ENCODE measurements at places on chromosomes 1 and 21. TPM values are rescaled to one million over a fixed set of nuclear protein-coding genes. Genes with fewer than 3 reads are reported as not detected.

The CHIA gene
- total RNA-seq, result not detected

The LRRIQ3 gene
- total RNA-seq, result 0.12 TPM

The RAB25 gene
- not detected for total RNA-seq

The AMY1C gene
- not detected for total RNA-seq

The TNFRSF8 gene
- total RNA-seq, result 0.37 TPM

The SCAF4 gene
- total RNA-seq, result 5.0 TPM

The VPS13D gene
- total RNA-seq, result 38.4 TPM

The CD1E gene
- total RNA-seq, result not detected

The CELF3 gene
- total RNA-seq, result not detected

The RGSL1 gene
- not detected for total RNA-seq

The OR2T11 gene
- not detected for total RNA-seq

The ADGRB2 gene
- total RNA-seq, result 6.1 TPM

The FAM72D gene
- total RNA-seq, result 1.00 TPM

All from uterine smooth muscle cell (primary cell).